CD4-positive, alpha-beta T cell treated with Interferon alpha-2 for 1 hour (primary cell): ENCODE measurements at places on chromosomes 7 and 10.

- no peak for DNase-seq
Observed at GRCh38 chr10:70557086-70557845, 45.3 kb downstream of the PRF1 start.

- DNase-seq = no peak
Observed at GRCh38 chr7:53001221-53001620, 34.2 kb upstream of the POM121L12 start.

GRCh38 chr10:131280101-131280500 is 31.4 kb downstream of the TCERG1L start:
- no peak for DNase-seq

DNA sequence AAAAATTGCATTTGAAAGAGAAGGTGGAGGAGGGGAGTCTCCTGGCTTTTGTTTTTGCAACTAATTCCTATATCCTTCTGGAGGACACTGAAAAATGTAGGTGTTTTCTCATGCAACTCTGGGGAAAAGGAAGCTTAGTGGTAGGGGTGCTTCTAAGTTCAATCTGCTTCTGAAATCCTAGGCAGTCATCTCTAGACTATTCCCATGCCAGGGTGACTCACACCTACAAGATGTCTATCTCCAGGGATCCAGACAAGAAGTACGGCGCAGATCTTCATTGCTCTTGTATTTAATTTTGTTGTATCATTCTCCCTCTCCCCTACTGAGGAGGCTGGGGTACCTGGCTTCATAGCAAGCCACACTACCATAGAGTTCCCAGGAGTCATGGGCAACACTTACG is 258.8 kb downstream of the PHF14 start:
- DNase-seq = no peak

DNA sequence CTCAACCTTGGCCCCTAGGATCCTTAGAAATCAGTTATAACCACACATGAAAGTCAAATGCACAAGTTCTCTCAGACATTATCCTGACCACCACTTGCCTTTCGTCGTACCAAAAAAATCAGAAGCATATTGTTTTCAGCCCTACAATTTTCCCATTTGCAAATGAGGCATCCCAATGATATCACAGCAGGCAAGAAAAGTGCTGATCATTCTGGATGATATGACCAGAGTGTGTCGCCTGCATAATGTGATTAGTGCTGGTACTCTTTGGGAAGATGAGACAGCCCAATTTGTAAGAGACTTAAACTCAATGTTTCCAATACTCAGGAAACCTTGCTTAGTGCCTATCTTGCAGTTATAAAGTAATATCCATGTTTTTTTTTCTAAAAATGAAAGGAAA is 168.0 kb downstream of the SORCS1 start:
- DNase-seq = no peak

GRCh38 chr10:123488436-123488835 is 177.7 kb upstream of the GPR26 start:
- DNase-seq = no peak

- peak; percentile 28 for DNase-seq
Observed at GRCh38 chr7:727104-727805, at the start of gene PRKAR1B. Gene PRKAR1B (minus strand): TSS chr7:727281. CDS start chr7:711505, 15,776 bp downstream.

DNA sequence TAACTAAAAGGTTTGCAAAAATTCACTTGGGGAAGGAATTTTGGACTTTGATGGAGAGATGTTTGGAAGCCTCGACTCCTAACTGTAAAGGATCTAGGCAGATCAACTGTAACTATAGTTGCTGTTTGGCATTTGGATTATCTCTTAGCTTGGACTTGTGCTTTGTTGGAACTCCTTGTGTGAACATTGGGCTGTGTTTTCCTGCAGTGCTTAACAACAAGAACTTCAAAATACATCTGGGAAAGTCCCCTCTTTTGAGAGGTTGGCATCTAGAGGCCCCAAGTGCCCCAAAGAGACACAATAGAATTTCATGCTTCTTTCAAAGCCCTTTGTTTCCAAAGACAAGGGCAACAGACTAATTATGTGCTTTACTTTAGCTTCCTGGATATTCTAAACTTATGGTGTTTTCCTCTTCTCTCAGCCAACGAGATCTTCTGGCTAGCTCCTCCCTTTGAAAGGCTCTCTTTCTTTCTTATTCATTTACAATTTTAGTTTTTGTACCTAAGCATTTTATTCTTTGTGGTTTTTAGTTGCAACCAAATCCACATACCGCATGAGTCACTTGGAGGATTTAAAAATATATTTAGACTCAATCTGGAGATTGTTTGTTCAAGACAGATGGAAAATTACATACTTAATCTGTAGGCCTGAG is 11.6 kb downstream of the ABCA13 start:
- DNase-seq = no peak
